CD4-positive, CD25-positive, alpha-beta regulatory T cell (primary cell): ENCODE measurements at places on chromosomes 5 and 9.

GRCh38 chr5:36442352-36442751 lies 140.7 kb upstream of the RANBP3L start:
- DNase-seq: peak; percentile 25

DNA sequence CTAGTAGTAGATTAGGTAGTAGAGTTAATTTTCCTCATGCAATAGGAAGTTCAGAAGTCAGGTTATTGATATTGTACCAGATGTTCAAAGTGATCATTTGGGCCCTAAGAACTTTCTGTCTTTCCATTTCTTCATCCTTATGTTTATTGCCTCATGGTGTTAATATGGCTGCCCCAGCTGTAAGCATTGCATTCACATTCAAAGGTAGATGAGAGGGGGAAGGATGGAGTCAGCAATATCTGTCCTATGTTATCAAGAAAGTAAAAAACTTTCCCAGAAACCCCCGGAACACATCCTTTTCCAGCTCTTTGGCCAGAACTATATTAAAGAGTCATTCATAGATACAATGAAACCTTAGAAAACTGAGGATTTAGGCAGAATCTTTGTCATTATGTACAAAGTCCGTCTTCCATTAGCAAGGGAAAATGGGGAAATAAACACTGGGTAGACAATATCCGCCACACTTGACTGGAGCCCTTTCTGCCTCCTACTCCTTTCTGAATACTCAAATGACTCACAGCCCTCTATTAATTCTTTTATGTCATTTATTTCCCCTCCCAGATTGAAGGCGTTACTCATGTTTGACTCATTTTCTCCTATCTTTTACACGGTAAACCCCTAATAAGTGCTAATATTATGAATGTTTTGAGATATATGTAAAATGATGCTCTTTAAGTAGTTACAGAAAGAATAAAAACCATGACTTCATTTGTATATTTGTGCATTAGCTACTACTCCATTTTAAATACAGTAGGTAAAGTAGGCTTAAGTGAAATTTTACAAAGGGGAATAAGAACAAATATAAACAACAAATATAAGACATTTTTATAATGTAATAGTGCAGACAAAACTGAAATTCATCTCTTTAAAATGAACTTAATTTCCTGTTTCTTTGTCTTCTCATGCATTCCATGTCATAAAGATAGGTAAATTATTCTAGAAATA lies 127.6 kb downstream of the SLF1 start:
- DNase-seq: peak; percentile 14

- DNase-seq: peak; percentile 21
These were observed 30.9 kb downstream of the RHOBTB3 start for GRCh38 chr5:95761771-95762651.

- no peak for DNase-seq
These were observed 212.9 kb downstream of the ACTL7B start for GRCh38 chr9:108642871-108643270.

- no peak for DNase-seq
These were observed 21.9 kb upstream of the TOR1B start for GRCh38 chr9:129781131-129781530.
